Vagina (tissue), 2 donors: ENCODE measurements at places on chromosomes 6 and 20.

DNA sequence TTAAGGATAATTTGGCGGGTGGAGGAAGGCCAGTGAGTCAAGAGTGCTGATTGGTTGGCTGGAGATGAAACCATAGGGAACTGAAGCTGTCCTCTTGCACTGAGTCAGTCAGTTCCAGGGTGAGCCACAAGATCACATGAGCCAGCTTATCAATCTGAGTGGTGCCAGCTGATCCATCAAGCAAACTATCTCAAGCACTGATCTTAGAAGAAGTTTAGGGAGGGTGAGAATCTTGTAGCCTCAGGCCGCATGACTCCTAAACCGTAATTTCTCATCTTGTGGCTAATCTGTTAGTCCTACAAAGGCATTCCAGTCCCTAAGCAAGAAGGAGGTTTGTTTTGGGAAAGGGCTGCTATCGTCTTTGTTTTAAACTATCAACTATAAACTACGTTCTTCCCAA lies 954.3 kb downstream of the KIF16B start:
- no peak for DNase-seq

GRCh38 chr6:51025082-51025777 lies 206.6 kb downstream of the TFAP2B start:
- no peak for DNase-seq

GRCh38 chr6:133704371-133704770 lies 184.5 kb upstream of the TCF21 start:
- DNase-seq = no peak

DNA sequence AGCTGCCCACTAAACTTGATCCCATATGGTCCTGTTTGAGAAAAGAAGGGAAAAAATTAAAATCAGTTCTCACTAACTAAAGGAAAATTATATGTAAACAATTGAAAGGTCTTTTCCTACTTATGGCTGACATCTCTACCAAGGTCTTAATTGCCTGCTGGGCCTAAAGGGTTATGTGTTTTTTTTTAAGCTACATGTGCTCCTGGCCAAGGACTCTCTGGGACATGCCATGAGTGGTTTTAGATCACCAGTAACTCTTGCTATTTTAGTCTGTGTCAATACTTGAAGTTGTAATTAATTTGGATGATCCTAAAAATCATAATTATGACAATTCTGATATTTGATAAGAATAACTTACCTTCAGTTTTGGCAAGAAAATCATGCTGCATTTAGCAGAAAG lies 35.9 kb upstream of the EYA4 start:
- no peak for DNase-seq

GRCh38 chr6:21800948-21801438 lies 207.4 kb downstream of the SOX4 start:
- DNase-seq = no peak

- DNase-seq = no peak
Observed at GRCh38 chr6:84346372-84346771, 118.9 kb upstream of the CEP162 start.

DNA sequence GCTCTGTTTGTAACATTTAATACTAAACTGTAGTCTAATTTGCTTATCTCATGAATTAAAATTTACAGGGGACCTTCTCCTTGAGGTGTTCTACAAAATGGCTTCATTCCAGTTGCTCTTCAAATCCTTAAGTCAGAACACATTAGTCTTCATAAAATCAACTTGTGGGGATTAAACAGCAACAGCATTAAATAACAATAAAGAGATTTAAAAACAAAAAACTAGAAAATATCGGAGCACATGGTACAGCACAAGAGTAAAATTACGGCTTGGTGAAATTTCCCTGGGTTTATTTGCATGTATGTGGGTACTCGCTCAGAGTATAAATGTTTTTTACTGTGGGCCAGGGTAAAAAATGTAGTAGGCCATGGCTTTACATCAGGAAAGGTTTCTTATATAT lies 12.0 kb downstream of the RRAGD start:
- no peak for DNase-seq

- no peak for DNase-seq
Observed at GRCh38 chr20:54107600-54108325, 37.4 kb upstream of the BCAS1 start.

DNA sequence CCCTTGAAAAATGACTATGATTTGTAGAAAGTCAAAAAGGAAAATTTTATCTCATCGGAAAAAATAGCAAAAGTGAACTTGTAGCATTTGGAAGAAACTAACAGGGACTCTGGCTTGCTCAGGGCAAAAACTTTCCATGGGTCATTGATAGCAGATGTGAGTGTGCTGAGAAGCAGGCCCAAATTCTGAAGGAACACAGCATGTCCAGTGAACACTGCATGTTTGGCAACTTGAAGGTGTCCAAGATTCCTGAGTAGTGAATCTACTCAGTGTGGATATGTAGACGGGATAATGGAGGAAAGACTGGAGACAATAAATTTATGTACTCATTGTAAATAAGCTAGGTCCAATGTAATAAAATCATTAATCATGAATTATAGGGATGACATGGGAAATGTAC lies 8.2 kb downstream of the SLC17A2 start:
- no peak for DNase-seq

DNA sequence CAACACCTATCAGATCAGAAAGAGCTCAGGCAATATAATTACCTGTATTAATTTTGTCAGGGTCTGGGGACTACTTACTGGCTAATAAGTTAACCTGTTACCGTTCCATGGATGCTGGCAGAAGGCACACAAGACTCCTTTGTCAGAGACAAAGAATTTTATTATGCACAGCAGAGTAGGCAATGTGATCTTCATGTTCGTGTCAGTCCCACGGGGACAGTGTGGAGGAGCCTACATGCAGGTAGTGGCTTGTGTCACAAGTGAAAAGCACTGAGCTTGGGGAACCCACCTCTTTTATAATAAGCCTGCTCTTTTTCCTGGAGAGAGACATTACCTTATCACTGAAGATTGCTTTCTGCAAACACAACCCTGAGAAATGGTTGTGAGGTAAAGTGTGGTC lies 96.9 kb downstream of the CD164 start:
- DNase-seq = no peak

- DNase-seq = no peak
Observed at GRCh38 chr6:13470238-13471140, 16.9 kb downstream of the GFOD1 start.

- no peak for DNase-seq
Observed at GRCh38 chr6:126210398-126211075, 129.4 kb upstream of the CENPW start.

DNA sequence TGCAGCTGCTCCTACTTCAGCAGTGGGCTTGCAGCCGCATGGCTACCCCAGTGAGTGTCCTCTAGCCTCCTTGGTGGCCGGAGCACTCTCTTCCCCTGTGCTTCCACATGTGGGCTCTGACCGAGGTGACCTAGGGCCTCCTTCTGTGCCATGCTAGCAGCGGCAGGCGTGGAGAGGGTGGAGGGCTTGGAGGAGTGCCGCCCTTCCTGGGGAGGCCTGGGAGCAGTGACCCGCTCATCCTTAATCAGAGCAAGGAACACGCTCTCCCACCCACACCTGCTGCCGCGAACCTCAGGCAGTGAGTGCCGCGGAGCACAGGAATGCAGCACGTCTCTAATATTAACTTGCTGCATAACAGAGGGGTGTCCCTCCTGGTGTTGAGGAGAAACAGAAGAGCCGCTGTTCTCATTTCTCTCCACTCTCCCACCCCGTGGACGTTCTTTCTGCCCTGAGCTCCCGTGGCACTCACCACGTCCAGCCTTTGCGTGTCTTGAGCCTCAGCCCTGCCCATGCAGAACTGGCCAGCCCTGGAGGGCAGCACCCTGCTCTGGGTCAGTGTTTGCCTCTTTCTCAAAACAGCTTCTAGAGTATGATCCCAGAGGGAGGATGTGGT lies 31.9 kb downstream of the DUSP22 start:
- DNase-seq = no peak

DNA sequence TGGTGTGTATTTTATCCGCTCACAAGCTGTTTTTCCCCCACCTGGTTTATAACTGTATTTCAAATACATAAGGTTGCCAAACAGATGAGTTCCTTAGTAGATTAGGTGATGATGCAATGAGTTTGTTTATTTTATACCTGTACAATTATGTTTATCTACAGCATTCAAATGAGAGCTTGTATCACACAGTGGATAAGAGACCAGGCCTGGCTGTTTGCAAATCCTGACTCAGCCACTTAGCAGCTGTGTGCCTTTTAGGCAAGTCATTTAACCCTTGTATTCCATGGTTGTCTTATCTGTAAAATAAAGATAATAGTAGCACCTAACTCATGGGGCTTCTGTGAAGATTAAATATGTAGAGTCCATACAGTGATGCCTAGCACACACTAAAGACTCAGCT lies 143.7 kb downstream of the MOXD1 start:
- no peak for DNase-seq

DNA sequence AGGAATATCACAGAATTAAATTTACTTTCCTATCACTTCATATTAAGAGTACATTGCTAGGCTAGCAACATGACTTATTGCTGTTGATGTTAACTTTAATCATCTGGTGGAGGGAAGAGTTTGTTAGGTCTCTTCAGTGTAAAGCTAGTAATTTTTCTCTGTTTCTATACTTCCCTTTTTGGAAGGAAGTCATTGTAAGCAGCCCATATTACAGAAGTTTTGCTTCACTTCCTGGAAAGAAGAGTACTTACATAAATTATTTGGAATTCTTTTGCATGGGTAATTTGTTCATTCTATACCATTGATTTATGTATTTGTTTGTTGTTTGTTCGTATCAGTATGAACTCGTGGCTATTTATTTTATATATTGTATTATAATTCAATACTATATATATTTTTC lies 405.2 kb downstream of the RFPL4B start:
- no peak for DNase-seq

DNA sequence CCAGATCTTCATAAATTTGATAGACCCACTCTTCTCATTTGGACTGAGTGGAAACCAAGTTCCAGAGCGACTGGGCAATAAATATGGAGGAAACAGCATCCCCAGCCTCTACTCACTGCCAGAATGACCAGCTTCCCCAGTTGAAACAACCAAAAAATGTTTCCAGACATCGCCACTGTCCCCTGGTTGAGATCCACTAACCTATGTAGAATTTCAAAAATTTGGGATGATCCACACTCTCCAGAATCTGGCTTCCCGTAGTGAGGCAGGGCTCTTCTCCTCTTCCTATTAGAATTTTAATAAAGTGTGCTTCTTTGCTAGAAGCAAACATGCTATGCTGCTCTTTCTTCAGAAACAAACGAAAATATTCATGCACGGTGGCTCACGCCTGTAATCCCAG lies 287.0 kb upstream of the SUPT3H start:
- DNase-seq = no peak

- DNase-seq = no peak
Observed at GRCh38 chr20:49248301-49248700, 29.1 kb downstream of the DDX27 start.

DNA sequence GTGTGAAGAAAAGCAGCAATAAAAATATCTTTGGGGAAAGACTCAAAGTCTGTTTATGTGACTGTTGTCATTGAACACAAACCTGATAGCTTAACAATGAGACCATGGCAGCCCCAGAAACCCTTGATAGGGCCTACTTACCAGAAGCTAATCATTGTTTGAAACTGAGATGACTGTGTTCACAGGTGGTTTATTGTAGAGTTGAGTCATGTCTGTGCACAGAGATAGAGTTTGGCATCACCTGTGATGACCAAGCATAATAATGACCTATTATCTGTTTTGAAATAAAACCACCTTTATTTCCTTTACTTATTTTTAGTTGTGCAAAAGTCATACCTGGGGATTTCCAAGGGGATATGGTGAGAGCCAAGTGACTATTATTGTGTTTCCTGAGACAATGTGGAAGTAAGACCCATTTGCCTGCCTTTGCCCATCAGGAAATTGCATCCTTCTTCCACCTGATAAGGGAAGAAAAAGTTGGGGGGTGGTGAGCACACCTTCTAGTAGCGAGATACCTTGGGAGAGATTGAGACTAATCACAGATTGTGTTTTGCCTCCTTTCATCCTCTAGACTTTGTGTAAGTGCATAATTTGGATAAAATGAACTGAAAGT lies 456.9 kb upstream of the JAG1 start:
- DNase-seq = no peak

DNA sequence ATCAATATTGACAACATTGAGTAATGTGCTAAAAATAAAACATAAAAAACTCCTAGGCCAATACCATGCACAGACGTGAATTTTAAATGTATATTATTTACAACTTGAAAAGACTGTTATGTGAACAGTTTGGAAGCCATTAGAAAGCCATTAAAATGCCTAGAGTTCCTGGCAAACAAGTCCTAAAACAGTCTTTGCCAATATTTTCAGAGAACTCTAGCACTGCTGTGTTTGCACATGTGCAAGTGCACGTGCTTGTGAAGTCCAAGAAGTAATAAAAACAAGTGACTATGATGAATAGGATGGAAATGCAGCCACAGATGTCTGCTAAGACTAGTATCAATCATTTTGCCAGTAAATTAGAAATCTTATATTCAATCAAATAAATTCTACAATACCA lies 1447.6 kb downstream of the GRIK2 start:
- no peak for DNase-seq

DNA sequence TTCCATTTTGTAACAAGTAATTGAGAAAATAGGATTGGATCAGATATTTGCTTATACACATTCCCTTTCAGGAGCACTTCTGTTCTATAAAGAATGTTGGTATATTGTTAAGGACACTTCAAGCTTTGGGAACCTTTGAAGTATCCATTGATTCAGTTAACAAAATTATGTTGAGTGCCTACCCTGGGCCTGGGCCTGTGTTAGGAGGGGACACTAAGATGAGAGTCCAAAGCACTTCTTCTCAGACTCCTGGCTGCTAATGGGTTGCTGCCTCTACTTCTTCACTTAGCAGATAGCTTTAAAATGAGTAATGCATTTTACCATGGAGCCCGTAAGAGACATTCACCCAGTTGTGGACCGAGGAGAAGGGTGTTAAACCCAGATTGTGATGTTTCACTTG lies 40.3 kb downstream of the PTPN1 start:
- DNase-seq = no peak

GRCh38 chr20:11502061-11502460 lies 415.6 kb upstream of the BTBD3 start:
- no peak for DNase-seq

- DNase-seq = no peak
Observed at GRCh38 chr6:12233693-12234571, 56.2 kb upstream of the EDN1 start.

DNA sequence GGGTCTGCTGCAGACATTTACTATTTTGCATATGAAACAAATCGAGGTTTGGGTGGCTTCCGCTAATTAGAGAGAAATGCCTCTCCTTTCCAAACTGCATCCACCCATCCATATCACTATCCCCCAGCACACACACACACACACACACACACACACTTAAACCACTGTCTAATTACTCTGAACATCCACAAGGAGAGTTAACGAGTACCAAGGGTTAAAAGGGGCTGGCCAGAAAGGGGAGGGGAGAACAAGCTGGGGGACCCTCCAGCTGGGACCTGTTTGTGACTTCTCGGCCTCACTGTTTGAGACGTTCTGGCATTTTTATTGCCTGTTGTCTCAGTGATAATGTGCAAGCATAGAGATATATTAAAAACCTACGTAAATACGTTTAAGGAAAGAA lies 261.2 kb downstream of the FOXC1 start:
- no peak for DNase-seq

DNA sequence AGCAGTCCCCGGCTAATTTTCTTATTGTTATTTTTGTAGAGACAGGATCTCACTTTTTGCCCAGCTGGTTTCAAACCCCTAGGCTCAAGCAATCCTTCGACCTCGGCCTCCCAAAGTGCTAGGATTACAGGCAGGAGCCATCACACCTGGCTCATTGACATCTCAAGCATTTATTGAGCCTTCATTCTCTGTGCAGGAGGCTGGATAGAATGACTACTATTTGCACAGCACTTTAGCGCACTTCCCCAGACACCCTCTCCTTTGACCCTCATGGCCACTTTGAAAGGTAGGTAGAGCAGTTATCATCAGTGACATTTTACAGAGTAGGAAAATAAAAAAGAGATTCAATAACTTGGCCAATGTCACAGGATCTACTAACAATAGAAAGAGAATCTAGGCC lies 124.0 kb upstream of the STXBP5 start:
- no peak for DNase-seq
